Thymus (tissue), 14 donors: ENCODE measurements at places on chromosomes 3 and 15.

- no peak for DNase-seq
Observed at GRCh38 chr15:31164573-31164912, 63.0 kb upstream of the TRPM1 start.

- DNase-seq: no peak
Observed at GRCh38 chr3:49807431-49808114, 4.5 kb downstream of the INKA1 start.

DNA sequence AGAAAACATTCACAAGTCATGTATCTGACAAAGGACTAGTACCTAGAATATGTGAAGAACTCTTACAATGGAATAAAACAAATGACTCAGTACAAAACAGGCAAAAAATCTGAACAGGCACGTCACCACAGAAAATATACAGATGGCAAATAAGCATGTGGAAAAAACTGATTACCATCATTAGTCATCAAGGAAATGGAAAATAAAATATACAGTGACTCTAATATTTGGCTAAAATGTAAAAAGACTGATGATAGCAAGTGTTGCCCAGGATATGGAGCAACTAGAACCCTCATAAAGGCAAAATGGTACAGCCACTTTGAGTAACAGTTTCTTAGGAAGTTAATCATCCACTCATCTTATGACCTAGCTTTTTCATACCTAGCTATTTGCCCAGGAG lies 95.8 kb upstream of the ABHD17C start:
- no peak for DNase-seq

DNA sequence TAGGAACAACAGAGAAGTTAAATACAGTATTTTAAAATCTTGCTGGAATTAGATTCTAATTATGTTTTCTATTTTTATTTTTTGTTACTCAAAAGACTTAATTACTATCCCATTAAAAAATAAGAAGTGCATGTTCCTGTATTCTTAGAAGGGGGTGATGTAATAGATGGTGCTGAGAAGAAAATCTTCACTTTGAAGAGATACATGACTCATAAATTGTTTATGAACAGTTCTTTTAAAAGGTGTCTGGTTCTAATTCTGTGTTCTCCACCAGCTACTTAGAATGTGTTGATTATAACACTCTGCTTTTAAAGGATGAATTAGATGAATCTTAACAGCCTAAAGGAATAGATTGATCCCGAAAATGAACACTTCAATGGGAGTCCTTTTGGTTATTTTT lies 8.2 kb downstream of the RCN2 start:
- no peak for DNase-seq

- no peak for DNase-seq
Observed at GRCh38 chr15:91803260-91803659, 50.2 kb upstream of the SLCO3A1 start.

DNA sequence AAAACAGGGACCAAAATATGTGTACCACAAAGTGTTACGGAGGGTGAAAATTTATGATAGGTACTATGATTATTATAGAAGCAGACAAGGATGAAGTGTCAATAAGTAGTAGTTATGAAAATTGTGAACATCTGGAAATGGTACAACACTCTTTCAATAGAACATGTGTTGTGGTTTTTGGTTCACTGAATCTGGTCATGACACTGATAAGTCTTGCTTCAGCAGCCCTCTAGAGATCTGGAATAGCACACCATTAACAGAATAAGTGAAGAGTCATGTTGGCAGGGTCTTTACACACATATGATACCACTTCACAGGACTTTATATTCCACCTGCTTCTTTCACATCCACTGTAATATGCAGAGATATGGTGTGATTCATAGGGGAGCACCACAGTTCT lies 985.2 kb upstream of the SEMA6D start:
- DNase-seq: no peak

GRCh38 chr3:13335059-13335458 lies 85.1 kb downstream of the NUP210 start:
- DNase-seq: no peak

DNA sequence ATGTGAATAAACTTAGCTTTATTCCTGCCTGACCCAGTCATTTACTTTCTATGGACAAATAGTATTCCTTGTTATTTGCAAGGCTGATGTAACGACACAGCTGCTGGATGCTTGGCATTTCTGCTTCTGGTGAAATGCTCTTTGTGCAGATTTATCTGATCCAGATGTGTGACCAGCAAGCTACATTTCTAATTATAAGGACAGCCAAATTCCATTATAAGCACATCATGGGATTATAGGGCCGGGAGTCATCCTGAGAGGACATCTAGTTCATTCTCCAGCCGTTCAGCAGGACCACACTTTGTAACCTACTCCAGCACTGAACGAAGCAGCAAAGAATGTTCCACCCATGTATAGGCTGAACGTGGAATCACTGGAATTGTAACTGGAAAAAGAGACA lies 42.9 kb downstream of the FNDC3B start:
- no peak for DNase-seq

DNA sequence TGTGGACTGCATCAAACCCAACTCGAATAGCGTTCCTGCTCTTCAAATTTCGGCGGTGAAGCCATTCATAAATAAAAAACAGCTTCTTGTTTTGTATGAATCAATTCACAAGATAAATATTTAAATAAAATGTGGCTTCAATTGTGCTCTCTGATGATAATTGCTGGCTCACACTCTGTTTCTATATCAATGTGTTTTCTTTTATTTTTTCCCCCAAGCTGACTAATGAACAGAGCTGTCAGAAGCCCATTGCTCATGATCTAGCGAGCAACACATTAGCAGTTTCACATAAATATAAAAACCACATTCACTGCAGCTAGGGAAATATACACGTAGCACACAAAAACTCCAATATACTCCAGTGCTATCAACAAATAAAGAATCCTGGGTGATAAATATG lies 45.0 kb upstream of the FOXP1 start:
- no peak for DNase-seq

GRCh38 chr15:65244638-65245037 lies 33.4 kb upstream of the CILP start:
- DNase-seq: no peak

DNA sequence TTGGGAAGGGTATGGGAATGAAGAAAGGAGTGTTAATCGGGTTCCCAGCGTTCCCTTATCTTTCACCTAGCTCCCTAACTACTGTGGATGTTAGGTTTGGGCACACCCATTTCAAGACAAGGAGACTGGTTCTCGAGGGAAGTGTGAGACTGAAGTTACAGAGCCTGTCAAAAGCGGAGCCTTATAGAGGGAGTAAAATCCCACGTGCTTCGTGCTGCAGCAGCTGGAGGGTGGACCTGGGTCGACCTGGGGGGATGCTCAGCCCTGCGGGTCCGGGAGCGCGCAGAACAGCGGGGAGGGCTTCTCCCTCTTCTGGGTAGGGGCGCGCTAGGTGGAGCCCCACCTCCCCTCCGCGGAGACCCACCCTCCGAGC lies 314 bp upstream of the TMED3 start:
- no peak for DNase-seq

DNA sequence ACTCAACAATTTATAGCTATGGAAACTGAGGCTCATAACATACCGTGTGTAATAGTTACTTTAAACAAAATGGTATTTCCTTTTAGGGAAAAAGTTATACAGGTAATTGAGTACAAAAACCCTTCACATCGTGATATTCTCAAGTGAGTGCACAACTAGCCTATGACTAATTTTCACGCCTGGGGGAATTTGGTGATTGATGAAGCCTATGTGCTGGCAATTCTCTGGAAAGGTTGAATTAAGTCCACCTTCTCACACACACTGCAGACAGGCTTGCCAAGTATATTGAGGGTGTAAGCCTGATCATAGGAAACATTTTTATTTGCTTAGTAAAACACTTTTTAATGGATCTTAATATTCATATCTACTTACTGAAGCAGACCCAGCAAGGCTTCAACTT lies 41.3 kb upstream of the ROBO2 start:
- DNase-seq: no peak

GRCh38 chr15:91116113-91117067 lies 16.3 kb downstream of the SV2B start:
- peak; percentile 14 for DNase-seq
